ENCODE measurements at places on chromosomes 13 and 19.

DNA sequence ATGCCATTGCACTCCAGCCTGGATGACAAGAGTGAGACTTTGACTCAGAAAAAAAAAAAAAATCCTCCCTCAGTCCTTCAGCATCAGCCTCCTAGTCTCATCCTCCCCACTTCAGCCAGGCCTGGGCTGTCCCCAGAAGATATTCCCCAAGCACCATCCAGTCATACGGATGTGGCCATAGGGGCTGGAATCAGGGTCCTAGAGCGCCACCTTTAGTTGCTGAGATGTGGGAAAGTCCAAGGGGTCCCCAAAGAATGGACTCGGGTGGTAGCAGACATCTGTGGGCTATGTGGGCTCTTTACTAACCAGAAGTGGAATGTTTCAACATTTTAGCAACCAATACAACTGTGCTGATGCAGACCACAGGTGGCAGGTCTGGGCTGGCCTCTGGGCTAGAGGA lies 3.1 kb upstream of the TYROBP start:
- no peak for DNase-seq

- DNase-seq = no peak
Observed at GRCh38 chr13:48723168-48723567, 69.4 kb downstream of the CYSLTR2 start.

- no peak for DNase-seq
Observed at GRCh38 chr19:29810504-29810871, 1.3 kb upstream of the CCNE1 start.

DNA sequence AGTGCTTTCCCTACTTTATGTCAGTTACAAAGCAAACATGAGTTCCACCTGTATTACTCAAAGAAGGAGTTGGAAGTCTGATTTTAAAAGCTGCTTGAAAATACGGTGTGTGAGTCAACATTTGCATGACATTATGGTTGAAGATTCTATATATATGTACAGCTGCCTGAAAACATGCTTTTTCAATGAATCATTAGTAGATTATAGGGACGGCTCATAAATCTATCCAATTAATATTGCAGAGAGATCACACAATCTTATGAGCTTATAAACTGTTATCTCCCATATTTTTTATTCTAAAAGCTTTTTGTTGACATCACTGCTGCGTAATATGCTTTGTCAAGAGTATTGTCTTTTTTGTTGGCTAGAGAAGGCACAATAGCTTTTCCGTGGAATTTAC lies 873.8 kb downstream of the SLITRK6 start:
- no peak for DNase-seq

GRCh38 chr13:43687038-43687437 lies 99.7 kb downstream of the ENOX1 start:
- no peak for DNase-seq

- no peak for DNase-seq
Observed at GRCh38 chr13:114002009-114002544, 28.2 kb upstream of the C13orf46 start.

GRCh38 chr19:39430675-39431593 lies 4.8 kb downstream of the RPS16 start:
- DNase-seq = no peak

- DNase-seq = no peak
Observed at GRCh38 chr13:100608489-100608888, 19.9 kb upstream of the GGACT start.

DNA sequence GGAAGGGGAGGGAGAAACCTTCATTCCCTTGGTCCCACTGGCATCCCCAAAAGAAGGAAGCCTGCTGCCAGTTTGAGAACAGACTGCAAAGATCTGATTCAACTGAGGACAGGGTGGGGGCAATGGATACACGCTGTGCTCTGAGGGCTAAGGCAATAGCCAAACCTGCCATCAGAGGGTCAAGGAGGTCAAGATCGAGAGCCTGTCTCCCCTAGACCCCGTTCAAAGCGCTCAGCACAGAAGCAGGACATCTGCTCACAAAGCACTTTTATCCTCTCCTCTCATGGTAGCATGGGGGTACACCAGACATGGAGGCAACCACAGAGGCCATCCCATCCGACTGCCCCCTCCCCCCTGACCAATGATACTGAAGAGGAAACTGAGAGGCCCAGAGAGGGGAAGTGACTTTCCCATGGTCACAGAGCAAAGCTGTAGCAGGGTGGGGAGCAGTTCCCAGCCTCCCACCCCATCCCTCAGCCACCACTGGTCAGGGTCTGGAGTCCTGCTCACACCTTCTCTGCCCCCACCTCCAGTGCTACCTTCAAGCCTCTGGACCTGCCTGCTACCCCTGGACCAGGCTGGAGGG lies 11.1 kb downstream of the POU2F2 start:
- DNase-seq = no peak

- DNase-seq = peak; percentile 87
Observed at GRCh38 chr13:36345438-36346221, 564 bp downstream of the SPART start.

DNA sequence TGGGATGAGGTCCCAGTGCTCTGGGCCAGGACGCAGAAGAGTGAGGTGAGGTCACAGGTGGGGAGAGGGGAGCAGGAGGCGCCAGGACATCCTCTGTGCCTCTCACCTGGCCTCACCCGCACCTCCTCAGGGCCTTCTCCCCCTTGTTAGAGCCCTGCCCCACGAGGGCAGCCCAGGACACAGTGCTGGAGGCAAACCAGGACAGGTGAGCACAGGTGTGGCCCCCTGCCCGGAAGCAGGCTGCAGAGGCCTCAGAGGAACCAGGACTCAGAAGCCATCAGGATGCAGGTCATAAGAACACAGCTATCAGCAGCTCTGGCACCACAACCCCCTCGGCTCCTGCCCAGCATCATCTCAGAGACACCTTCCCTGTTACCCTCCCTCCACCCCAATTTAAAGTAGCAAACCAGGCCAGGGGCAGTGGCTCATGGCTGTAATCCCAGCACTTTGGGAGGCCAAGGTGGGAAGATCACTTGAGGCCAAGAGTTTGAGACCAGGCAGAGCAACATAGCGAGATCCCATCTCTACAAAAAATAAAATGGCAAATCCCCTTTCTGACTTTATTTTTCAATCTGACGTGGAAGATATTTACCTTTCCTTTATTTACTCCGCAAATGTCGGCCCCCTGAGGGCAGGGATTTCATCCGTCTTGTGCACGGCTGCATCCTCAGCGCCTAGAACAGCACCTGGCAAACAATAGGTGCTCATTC lies at the start of gene CEACAM16:
Gene CEACAM16, plus strand, starts transcription at position 660 of the 710 bp plus-strand sequence. CDS start 2,306 bp downstream, outside the sequence.
- no peak for DNase-seq

- DNase-seq = no peak
Observed at GRCh38 chr13:75305059-75305458, 176.9 kb downstream of the TBC1D4 start.

- peak; percentile 76 for DNase-seq
Observed at GRCh38 chr19:5627395-5627904, 4.6 kb downstream of the SAFB start.

GRCh38 chr19:47766359-47766620 lies 12.2 kb upstream of the SELENOW start:
- no peak for DNase-seq

DNA sequence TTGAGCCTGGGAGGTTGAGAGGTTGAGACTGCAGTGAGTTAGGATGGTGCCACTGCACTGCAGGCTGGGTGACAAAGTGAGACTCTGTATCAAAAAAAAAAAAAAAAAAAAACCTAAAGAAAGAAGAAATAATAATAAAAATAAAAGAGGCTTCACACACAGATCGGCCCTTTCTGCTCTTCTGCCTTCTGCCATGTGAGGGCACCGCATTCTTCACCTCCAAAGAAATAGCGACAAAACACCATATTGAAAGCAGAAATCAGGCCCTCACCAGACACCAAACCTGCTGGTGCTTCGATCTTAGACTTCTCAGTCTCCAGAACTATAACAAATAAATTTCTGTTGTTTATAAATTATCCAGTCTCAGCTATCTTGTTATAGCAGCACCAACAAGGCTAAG lies 3.0 kb downstream of the ZNF649 start:
- no peak for DNase-seq

DNA sequence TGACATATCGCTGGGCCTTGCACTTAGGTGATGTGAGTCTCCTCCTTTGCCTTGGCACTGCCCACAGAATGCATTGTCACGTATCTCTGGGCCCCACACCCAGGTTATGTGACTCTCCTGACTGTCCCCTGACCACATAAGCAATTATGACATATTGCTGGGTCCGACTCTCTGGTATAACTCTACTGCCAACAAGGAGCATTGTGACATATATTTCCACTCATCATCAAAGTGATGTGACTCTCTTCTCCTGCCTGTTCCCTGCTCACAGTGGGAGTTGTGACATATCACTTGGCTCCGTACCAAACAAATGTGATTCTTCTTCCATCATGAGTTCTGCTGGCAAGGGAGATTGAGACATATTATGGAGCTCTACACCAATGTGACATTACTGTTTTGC lies 15.4 kb upstream of the ZNF681 start:
- DNase-seq = no peak
